ENCODE measurements at places on chromosomes 16 and 17.
A peak's percentile ranks its signal among the peaks of the same experiment; 100 is the strongest.

DNA sequence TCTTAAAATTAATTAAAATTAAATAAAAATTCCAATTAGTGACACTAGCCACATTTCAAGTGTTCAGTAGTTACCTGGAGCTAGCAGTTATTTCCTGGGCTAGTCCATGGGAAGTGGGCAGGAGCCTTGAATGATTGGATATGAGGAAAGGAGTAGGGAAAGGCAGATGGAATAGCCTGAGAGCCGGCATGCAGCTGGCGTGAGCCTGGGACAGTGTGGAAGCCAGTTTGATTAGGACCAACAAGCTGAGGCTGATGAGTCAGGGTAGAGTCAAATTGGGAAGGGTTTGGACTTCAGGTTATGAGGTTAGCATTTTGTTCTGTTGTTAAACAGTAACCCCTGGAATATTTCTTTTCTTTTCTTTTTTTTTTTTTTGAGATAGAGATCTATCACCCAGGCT is 15.3 kb upstream of the GNA13 start:
- no peak for DNase-seq

GRCh38 chr16:49837688-49838410 is 18.1 kb downstream of the ZNF423 start:
- DNase-seq = no peak

GRCh38 chr17:62705778-62706597 is 78.5 kb downstream of the MRC2 start:
- DNase-seq = peak; percentile 26

GRCh38 chr17:27455914-27456680 is at the start of gene KSR1:
Gene KSR1 (plus strand): TSS chr17:27456448. CDS start chr17:27456644, 196 bp downstream.
- DNase-seq = peak; percentile 80

GRCh38 chr16:72211110-72211509 is 39.2 kb upstream of the PMFBP1 start:
- no peak for DNase-seq

GRCh38 chr17:65556014-65556909 is 5.2 kb downstream of the AXIN2 start:
- DNase-seq = peak; percentile 28

- no peak for DNase-seq
These were observed 317.6 kb downstream of the SEC14L1 start for GRCh38 chr17:77458202-77459017.

DNA sequence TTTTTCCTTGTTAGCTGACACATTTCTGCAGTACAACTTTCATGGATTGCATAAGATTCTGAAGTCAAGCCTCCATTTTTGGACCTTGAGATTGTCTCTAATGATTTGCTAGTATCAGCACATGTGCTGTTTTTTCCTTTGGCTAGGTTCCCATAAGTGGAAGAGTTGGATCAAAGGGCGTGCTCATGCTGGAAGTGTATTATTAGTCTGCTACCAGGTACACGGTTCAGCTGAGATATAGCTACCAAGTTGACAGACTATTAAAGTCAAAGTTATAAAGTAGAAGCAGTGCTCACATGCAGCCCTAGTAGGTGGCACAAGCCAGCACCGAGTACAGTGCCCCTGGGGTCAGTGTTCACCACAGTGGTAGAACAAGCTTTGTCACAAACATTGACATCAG is 3.2 kb downstream of the FAHD1 start:
- DNase-seq = no peak

- DNase-seq = no peak
These were observed 134.5 kb downstream of the MRTFB start for GRCh38 chr16:14205666-14206065.

DNA sequence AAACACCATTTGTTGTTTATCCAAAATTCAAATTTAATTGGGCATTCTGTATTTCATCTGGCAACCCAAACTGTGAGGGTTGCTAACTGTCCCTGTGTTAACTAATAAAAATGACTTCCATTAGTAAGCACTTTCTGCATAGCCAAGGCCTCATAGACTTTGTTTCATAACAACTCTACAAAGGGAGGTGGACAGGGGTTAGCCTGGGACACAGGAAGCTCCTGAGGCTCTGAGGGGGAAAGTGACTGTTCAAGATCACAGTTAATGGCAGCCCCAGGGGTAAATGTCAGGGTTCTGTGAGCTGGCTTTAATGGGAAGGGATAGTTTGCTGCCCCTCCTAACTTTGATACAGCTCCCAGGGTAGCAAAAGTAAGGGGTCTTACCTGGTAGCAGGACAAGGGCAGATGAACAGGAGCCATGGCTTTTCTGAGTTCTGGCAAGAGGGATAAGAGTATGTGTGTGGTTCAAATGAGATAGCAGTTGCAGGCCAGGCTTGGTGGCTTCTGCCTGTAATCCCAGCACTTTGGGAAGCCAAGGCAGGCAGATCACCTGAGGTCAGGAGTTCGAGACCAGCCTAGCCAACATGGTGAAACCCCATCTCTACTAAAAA is 2.2 kb downstream of the HEATR9 start:
- no peak for DNase-seq

DNA sequence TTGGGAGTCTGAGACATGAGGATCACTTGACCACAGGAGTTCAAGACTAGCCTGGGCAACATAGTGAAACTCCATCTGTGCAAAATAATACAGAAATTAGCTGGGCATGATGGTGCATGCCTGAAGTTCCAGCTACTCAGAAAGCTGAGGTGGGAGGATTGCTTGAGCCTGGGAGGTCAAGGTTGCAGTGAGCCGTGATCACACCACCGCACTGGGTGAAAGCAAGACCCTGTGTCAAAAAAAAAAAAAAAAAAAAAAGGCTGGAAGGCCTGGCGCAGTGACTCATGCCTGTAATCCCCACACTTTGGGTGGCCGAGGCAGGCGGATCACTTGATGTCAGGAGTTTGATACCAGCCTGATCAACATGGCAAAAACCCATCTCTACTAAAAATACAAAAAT is 8.1 kb downstream of the UBN1 start:
- DNase-seq = no peak

DNA sequence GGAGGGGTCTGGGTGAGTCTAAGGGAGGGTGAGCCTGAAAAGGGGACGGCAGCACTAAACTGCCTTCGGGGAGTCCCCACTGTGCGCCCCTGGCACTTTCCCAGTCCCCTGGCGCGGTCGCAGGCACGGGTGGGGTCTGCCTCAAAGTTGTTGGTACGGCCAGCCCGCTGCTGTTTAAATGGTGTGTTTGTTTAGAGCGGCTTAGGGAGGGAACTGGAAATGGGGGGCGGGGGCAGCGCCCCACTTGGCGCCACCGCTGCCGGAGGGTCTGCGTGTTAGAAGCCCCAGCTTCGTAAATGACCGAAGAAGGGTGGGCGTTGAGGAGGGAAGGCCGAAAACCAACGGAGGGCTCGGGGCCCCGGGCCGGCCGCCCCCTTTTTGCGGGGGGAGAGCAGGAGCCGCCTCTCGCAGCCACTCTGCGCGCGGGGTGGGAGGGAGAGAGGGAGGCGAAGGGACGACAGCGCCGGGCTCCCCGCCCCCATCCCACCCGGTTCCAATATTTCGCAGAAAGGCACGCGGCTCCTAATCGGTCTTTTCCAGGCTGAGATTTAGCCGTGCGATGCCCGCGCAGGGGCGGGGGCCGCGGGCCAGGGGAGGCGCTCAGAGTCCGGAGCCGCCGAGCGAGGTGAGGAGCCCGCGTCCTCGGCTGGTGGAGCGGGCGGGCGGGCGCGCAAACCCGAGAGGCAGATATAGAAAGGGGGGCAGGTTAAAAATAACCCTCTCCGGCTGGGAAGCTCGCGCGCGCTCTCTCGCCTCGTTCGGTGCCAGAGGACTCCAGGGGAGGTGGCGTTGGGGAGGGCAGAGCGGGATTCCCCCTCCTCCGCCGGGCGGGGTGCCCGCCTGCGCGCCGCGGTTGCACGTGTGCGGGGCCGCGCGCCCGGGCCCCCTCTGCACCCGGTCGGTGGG is 54.9 kb downstream of the SREBF1 start:
- peak; percentile 79 for DNase-seq

DNA sequence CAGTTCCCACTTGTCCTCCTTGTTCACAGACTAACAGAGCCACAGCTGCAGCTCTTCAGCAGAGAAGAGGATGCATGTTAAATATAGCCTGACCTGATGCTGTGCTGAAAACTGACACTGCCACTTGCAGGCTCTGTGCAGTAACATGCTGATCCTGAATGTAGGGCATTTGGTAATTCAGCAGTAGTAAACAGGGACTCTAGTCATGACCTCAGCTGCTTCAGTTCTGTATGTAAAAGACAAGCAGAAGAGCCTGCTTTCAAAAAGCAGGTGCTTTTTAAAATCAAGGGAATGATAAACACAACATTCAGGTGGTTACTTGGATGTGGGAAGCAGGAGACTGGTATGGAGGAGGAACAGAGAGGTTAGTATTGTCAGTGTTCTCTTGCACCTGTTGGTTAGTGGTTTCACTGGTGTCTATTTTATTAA is 33.8 kb downstream of the ESRP2 start:
- no peak for DNase-seq

GRCh38 chr17:48427598-48427997 is 2.4 kb downstream of the SKAP1 start:
- DNase-seq = no peak

DNA sequence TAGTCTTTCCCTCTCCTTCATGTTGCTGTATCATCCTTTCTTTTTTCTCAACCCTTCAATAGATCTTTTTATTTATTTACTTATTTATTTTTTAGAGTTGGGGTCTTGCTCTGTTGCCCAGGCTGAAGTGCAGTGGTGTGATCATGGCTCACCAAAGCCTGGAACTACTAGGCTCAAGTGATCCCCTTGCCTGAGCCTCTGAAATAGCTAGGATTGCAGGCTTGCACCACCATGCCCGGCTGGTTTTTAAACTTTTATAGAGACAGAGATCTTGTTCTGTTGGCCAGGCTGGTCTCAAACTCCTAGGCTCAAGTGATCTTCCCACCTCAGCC is 51.7 kb downstream of the SNX29 start:
- no peak for DNase-seq
